Fibroblast of the aortic adventitia (primary cell): ENCODE measurements at places on chromosomes 7 and 10. TPM values are rescaled to one million over a fixed set of nuclear protein-coding genes. Genes with fewer than 3 reads are reported as not detected.

Gene CXCL12
- 54.1 and 381 TPM in 2 replicates for total RNA-seq

Gene SCART1
- total RNA-seq, result 1.6 and 13.5 TPM in 2 replicates

Gene MYOF
- 381 and 408 TPM in 2 replicates for total RNA-seq

Gene ABCB4
- 0.81 TPM in 1 of 2 replicates, not detected in the other for total RNA-seq

Gene GPR15LG
- total RNA-seq, result not detected in 2 replicates

Gene NKX2-3
- not detected in 2 replicates for total RNA-seq

Gene ITIH5
- 0.09 and 9.6 TPM in 2 replicates for total RNA-seq

Gene INHBA
- 14.7 and 20.0 TPM in 2 replicates for total RNA-seq

Gene AKR1B15
- total RNA-seq, result not detected in 2 replicates

Gene TRIM50
- not detected in 2 replicates for total RNA-seq

Gene UBTD1
- 22.1 and 35.2 TPM in 2 replicates for total RNA-seq

Gene OR2A12
- total RNA-seq, result not detected in 2 replicates

Gene CYP2W1
- total RNA-seq, result not detected in 2 replicates

Gene GRB10
- total RNA-seq, result 20.1 and 39.1 TPM in 2 replicates

Gene GAD2
- total RNA-seq, result not detected in 2 replicates

Gene JCAD
- total RNA-seq, result 2.3 and 27.9 TPM in 2 replicates

Gene TECPR1
- 11.7 and 13.0 TPM in 2 replicates for total RNA-seq

Gene DDX21
- 61.9 and 63.1 TPM in 2 replicates for total RNA-seq

Gene VCL
- total RNA-seq, result 148 and 176 TPM in 2 replicates

Gene ZNF503
- 21.7 and 29.8 TPM in 2 replicates for total RNA-seq

Gene GIMAP7
- total RNA-seq, result not detected in 2 replicates

Gene MYPN
- total RNA-seq, result 0.08 and 1.7 TPM in 2 replicates

Gene NEURL1
- 0.27 TPM in 1 of 2 replicates, not detected in the other for total RNA-seq

Gene OR9A2
- not detected in 2 replicates for total RNA-seq

Gene EBLN1
- total RNA-seq, result not detected in 2 replicates

Gene SP8
- total RNA-seq, result not detected in 2 replicates

Gene HOXA2
- 0.16 and 3.6 TPM in 2 replicates for total RNA-seq

Gene PHYHIPL
- not detected in 2 replicates for total RNA-seq

Gene SLC26A5
- total RNA-seq, result not detected in 2 replicates

Gene UTF1
- total RNA-seq, result not detected in 2 replicates

Gene ANKRD30A
- not detected in 2 replicates for total RNA-seq

Gene PNLIPRP3
- not detected in 2 replicates for total RNA-seq

Gene SPDYE17
- not detected in 2 replicates for total RNA-seq

Gene ATP5MK
- 159 and 387 TPM in 2 replicates for total RNA-seq

Gene OPN4
- not detected in 2 replicates for total RNA-seq

Gene NPSR1
- total RNA-seq, result not detected in 2 replicates

Gene SPDYE1
- total RNA-seq, result not detected in 2 replicates

Gene MMP21
- 0.09 TPM in 1 of 2 replicates, not detected in the other for total RNA-seq

Gene GOLGA7B
- not detected in 2 replicates for total RNA-seq

Gene ARMC3
- total RNA-seq, result 0.25 TPM in 1 of 2 replicates, not detected in the other

Gene HYAL4
- not detected in 2 replicates for total RNA-seq

Gene CARD11
- total RNA-seq, result under 0.01 and 0.08 TPM in 2 replicates

Gene ZCCHC24
- 38.8 and 56.0 TPM in 2 replicates for total RNA-seq
